ENCODE measurements at places on chromosomes 1 and 21.

- DNase-seq = peak; percentile 5
Measured at GRCh38 chr1:61921435-61921834, 179.2 kb downstream of the PATJ start.

DNA sequence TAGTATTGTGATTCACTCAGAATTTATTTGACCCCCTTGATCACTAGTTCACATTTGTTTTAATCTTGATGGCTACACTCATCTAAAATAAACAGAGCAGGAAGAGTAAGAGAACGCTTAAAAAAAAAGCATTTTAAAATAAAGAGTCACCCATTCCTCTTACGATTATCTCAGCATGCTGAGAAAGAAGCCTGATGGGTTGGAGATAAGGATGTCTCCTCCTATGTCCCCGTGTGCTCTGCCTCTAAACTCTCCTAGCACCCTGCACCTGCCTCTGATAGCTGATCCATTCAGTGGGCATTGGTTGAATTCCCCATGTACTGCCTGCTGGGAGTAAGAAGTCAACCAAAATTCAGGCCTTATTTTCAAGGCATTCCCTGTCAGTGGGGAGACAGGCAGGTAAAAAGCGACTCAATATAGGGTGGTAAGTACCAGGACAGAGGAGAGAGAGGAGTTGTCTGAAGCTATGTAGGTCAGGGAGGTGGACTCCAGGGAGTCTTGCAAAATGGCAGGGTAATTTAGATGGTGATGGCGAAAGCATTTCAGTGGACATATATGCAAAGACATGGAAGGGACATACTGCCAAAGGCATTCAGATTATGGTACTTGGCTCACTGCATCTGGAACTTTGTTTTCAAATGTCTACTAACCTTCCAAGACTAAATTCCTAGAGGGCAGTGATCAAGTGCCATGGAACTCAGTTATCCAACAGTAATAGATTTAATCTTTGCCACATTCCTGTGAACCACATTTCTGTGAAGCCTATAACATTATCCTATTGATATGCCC, 18.4 kb downstream of the ELAVL4 start:
- no peak for DNase-seq

DNA sequence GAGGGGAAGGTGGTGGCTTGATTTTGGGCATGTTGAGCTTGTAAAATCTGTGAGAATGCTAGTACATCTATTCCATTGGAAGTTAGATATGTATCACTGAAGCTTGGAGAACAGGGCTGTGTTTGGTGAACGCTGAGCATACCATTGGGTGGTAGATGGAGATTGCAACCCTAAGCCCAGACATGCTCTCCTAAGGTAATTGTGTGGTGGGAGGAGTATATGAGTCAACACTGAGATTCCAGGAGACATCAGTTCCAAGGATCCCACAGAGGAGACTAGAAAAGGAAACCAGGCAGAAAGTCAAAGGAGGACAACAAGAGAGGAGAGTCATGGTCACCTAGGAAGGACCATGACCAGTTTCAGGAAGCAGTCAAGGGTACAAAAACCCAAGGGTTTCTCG, 60.4 kb downstream of the KIF21B start:
- DNase-seq = no peak

DNA sequence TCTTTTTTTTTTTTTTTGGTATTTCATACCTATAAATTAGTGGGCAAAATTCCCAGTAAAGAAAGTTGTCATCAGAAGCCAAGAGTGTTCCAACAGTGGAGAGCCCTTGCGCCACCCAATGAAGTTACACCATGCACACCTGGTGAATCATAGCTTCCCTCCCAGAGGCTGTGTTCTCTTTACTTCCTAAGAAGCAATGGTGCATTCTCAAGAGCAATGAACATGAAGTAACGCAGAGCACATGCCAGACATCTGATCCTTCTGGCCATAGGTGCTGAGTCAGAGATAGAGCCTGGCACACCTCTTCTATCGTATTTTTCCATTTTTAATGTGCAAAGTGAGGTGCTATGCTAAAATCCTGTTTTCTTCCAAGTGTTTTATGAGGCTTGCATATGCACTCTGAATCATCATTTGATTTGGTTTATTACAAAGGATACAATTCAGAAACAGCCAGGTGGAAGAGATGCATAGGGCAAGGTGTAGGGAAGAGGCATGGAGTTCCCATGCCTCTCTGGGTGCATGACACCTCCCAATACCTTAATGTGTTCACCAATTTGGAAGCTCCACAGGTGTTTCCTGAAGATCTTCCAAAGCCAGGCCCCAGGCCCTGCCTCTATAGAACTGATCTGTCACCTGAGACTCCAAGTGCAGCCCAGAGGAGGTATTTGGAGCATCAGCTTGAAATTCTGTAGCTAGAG, 408.0 kb downstream of the SIPA1L2 start:
- DNase-seq = peak; percentile 23

DNA sequence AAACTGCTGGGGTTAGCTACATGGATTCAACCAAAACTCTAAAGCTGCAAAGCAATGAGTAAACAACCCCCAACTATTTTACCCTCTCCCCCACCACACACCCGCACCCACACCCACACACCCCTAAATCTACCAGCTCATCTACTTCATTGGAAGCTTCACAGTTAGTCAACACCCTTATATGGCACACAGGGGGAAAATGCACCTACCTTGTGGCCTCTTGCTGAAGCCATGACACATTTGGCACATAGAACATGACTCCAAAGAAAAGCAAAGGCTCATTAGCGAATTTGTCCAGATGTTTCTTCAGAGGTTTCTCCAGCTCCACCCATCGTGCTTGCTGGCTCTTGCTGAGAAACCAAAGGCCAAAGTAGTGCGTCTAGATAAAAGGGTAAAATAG, 99.8 kb downstream of the PTPN14 start:
- peak; percentile 92 for DNase-seq

GRCh38 chr1:117826119-117826518, 103.3 kb downstream of the GDAP2 start:
- DNase-seq = no peak

GRCh38 chr1:227950735-227951346, 3.1 kb upstream of the WNT9A start:
- DNase-seq = no peak

DNA sequence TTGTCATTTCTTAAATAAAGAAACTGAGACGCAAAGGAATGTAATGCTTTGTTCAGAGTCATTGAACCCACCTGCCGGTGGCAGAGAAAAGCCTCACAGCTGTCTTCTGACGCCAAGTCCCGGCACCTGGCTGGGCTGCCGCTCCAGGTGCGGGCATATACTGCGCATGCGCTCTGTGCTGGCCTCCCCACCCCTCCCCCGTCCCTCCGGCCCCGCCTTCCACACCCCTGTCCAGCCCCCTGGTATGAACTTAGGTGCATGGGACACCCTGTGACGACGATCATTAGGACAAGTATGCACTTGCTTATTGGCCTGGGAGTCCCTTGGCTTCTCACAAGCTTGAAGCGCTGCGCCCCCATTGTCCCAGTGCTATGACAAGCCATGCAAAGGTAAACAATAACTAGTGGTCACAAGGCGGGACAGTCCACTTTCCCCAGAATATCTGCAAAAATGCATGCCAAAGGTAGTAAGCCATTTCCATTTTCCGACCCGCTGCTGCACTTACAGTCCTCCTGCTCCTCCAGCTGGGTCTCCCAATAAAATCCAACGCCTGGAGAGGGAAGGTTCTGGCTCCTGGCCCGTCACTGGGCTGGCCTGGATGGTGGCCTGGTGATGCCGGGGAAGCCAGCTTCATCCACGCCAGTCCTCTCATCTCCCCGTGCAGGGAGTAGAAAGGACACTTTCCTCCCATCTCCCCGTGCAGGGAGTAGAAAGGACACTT, 100.4 kb downstream of the PSMG1 start:
- DNase-seq = no peak

GRCh38 chr1:106814418-106814817, 242.1 kb upstream of the PRMT6 start:
- DNase-seq = no peak

DNA sequence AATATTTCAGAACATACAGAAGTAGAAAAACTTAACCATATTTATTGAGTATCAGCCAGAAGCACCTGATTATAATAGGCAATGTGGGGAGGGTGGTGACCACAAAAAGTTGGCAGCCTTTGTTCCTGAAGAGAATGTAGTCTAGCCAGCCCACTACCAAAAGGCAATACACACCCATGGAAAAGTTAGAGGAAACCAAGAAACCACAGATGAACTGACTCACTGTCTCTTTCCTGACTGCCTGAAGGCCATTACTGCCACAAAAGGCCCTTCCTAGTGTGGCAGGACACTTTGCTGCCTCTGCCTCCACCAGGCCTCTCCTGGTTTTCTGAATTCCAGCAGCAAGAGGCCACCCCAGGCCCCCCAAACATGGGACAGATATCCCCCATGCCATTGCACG, 14.6 kb upstream of the PROX1 start:
- DNase-seq = no peak

Data from fibroblast of mammary gland (primary cell).